Ammon's horn (tissue), 1 donor: ENCODE measurements at places on chromosomes 6 and 20.
A peak's percentile ranks its signal among the peaks of the same experiment; 100 is the strongest.

- DNase-seq, result no peak
These were observed 27.6 kb upstream of the HACE1 start for GRCh38 chr6:104887350-104887749.

DNA sequence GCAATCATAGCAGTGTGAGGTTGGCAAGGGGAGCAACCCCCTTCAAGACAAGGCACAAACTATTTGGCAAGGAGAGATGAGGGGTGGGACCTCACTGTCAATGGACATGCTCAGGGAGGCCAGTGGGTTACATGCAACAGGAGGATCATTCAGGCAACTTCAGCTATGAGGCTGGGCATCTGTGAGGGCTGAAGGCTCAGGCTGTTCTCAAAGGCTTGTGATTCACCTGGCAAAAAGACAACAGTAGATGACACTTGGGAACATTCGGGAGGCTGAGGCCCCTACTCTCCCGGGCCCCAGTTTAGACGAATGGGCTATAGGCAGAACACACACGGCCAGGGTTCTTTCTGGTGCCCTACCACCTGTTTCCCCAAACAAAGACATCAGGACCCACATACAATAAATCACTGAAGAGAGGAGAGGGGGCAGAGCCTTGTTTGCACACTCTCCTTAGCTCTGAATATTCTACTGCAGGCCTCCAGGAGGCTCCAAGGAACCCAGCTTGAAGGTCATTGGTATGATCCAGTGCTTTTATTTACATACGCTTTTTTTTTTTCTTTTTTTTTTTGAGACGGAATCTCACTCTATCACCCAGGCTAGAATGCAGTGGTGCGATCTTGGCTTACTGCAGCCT is 7.9 kb downstream of the TUBB start:
- no peak for DNase-seq

- DNase-seq, result no peak
These were observed 803 bp upstream of the SRXN1 start for GRCh38 chr20:653590-654416.

GRCh38 chr6:136795386-136795785 is 3.1 kb upstream of the MAP3K5 start:
- no peak for DNase-seq

DNA sequence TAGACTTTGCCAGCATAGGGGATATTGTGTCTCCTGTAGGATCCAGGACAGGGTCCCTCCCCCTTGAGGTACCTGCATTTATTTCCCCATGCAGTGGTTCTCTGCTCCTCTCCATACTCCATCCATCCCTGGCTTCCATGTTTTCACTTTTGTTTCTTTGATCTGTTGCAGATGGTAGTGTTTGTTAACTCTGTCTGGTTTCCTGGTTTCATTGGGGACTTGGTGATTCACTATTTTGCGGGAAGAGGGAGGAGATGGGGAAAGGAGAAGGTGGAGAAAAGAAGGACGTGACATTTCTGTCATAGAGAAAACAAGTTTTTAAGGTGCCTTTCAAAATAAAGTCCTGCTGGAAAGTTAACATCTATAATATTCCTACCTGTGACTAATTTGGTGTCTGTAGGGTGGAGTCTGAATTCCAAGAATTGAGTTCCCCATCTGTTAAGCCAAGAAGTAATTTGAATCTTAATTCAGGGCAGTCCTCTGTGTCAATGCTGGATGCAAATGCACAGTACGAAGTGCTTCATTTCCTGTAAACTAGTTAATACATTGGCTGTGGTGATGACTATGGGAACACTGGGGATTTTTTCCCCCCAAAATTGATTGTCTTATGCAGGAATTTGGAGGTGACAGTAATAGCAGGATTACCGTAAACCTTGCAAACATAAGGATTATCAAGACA is 6.9 kb upstream of the RNF144B start:
- no peak for DNase-seq

GRCh38 chr20:19909725-19910124 is 107.4 kb upstream of the NAA20 start:
- peak; percentile 56 for DNase-seq

DNA sequence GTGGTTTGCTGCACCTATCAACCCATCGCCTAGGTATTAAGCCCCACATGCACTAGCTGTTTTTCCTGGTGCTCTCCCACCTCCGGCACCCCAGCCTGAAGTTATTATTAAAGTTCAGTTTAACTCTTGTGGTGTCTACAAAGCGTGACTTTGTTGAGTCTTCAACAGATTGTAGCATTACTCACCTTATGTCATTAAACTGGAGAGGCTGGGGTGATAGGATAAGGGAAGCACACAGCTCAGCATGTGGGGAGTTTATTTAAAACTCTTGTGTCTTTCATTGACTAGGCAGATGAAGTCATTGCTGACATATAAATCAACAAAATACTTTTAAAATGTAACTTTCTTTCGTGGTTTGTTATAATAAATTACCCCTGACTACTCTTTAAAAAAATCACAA is 84.7 kb upstream of the GCM1 start:
- DNase-seq, result no peak

GRCh38 chr6:26051665-26052310 is 35.4 kb upstream of the HFE start:
- no peak for DNase-seq

DNA sequence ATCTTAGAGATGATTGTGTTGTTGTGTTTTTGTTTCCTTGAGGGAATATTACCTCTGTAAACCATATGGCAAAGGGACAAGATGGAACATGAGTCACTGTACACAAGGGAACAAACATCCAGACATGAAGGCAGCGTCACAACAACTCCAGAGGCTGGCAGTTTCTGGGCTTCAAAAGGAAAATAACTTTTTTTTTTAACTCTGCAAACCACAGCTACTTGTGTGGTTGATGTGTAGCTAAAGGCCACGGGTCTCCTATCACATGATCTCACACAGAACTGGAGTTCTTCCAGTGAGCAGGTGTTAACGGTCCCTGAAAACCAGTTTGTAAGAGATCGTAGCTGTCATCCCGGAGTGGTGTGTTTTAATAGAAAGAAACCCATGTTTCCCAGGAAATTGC is 33.2 kb upstream of the HBS1L start:
- DNase-seq, result no peak
